NCI-H1694 treated with DMSO at 0.1 percent for 48 hours (cell line): ENCODE measurements at places on chromosomes 2 and 18.

- no peak for DNase-seq
Measured at GRCh38 chr18:49616618-49617328, 54.9 kb downstream of the LIPG start.

DNA sequence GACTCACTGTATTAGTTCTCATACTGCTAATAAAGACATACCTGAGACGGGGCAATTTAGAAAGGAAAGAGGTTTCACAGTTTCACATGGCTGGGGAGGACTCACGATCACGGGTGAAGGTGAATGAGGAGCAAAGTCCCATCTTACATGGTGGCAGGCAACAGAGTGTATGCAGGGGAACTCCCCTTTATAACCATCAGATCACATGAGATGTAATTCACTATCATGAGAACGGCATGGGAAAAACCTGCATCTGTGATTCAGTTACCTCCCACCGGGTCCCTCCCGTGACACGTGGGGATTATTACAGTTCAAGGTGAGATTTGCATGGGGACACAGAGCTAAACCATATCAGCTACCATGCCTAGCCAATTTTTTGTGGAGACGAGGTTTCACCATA lies 168.2 kb downstream of the NEDD4L start:
- no peak for DNase-seq

GRCh38 chr2:227623226-227623625 lies 5.9 kb downstream of the SCYGR4 start:
- no peak for DNase-seq

GRCh38 chr18:31671951-31672350 lies 12.4 kb downstream of the B4GALT6 start:
- no peak for DNase-seq

DNA sequence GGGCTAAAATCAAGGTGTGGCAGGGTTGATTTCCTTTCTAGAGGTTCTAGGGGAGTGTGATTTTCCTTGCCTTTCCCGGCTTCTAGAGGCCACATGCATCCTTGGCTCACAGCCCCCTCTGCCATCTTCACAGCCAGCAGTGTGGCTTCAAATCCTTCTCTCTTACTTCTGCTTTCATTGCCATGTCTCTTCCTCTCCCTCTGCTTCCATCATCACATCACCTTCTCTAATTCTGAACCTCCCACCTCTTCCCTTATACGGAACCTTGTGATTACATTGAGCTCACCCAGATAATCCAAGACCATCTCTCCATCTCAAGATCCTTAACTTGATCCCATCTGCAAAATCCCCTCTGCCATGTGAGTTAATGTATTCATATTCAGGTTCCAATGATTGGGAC lies 56.2 kb upstream of the RMDN2 start:
- DNase-seq, result no peak

- DNase-seq, result no peak
Measured at GRCh38 chr2:85439025-85439472, 20.5 kb downstream of the SH2D6 start.

GRCh38 chr2:45494275-45494977 lies 116.6 kb downstream of the SRBD1 start:
- peak; percentile 66 for DNase-seq

GRCh38 chr18:23037646-23038045 lies 97.6 kb upstream of the CABLES1 start:
- DNase-seq, result no peak

- no peak for DNase-seq
Measured at GRCh38 chr18:13374096-13374467, 155.5 kb downstream of the LDLRAD4 start.

GRCh38 chr2:25105336-25106085 lies 62.9 kb downstream of the POMC start:
- no peak for DNase-seq

DNA sequence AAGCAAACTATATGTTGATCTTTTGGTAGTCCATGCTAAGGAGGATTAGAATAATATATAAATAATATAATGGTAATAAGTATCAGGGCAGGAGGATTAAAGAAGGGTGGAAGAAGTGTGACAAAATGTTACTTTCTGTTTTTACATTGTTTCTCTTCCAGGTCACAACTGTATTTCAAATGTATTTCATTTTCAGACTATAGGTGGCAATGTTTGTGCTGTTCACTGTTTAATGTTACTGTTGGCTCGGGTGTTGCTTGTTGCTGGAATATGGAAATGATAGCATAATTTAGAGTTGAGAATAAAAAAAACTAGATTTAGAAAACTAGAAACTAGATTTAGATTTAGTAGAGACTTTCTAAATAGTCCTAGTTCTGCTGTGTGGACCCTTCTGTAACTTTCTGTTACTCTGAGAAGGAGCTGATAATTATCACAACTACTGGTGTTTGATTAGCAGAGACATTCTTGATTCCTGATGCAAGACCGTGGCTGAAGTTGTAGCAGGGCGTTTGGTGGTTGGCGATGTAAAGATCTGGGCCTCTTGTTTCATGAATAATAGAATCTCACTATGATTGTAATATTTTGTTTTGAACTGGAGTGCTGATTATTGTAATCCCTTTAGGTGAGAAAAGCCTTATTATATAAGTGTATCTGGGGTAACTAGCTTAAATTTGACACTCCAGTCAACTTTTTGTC lies 7.9 kb downstream of the NEDD4L start:
- peak; percentile 30 for DNase-seq

- DNase-seq, result no peak
Measured at GRCh38 chr2:226906163-226906693, 70.4 kb downstream of the RHBDD1 start.

GRCh38 chr2:169189132-169189531 lies 119.8 kb downstream of the DHRS9 start:
- DNase-seq, result no peak

DNA sequence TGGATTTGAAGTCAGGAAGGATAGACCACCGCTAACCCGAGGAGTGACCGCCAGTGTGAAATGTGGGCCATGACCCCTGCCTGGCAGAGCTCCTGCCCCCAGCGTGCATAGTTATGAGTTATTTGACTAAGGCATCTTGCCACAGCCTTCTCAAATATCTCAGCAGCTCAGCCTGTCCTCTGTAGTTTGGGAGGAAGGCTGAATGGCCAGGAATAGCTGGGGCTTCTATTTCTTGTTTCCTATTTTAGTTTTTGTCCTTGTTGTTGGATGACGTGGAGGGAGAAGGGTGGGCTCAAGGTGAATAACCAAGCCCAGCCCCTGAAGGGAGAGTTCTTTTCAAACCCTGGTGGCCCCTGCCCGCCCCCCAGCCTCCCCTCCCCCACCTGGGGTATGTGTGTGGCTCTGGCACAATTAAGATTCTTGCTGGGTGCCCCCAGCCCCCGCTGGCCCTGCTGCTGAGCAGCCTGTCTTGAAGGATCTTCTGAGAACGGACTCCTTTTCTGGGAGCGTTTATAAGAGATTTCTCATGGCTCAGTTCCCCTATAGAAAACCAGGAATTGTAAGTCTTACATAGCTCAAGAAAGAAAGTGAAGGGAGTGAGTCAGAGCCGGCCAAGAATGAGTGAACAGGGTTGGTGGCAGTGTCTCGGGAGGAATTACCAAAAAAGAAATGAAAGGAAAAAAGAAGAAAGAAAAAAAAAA lies 157.4 kb downstream of the GLI2 start:
- no peak for DNase-seq

- DNase-seq, result no peak
Measured at GRCh38 chr2:95041824-95042442, 16.4 kb downstream of the MAL start.

- no peak for DNase-seq
Measured at GRCh38 chr2:99695130-99695943, 205.5 kb upstream of the REV1 start.

- DNase-seq, result no peak
Measured at GRCh38 chr2:206823178-206823577, 57.8 kb downstream of the FASTKD2 start.

DNA sequence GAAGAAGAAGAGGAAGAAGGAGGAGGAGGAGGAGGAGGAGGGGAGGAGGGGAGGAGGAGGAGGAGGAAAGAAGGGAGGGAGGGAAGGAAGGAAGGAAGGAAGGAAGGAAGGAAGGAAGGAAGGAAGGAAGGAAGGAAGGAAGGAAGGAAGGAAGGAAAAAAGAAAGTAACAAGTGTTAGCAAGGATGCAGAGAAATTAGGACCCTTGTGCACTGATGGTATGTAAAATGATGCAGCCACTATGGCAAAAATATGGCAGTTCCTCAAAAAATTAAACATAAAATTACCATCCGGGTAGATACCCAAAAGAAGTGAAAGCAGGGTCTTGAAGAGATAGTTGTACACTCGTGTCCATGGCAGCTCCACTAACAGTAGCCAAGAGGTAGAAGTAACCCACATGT lies 67.4 kb downstream of the DYM start:
- DNase-seq, result no peak

DNA sequence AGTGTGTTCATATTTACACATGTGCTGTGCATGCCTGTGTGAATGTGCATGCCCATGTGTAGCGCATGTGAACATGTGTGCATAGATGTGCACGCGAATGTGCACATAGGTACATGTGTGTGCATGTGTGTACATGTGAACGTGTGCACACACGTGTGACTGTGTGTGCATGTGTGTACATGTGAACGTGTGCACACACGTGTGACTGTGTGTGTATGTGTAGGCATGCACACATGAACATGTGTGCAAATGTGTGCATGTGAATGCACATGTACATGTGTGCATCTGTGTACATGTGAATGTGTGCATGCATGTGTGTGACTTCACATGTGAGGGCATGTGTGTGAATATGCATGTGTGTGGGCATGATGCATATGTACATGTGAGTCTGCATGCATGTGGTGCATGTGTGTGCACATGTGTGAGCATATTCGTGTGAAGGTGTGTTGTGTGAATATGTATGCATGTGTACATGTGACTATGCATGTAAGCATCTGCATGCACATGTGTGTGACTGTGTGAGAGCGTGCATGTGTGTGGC lies 122.4 kb downstream of the PTGR3 start:
- DNase-seq, result no peak
